ENCODE measurements at places on chromosomes 6 and 20.

GRCh38 chr6:38703949-38704590 lies 1.1 kb upstream of the GLO1 start:
- no peak for DNase-seq

DNA sequence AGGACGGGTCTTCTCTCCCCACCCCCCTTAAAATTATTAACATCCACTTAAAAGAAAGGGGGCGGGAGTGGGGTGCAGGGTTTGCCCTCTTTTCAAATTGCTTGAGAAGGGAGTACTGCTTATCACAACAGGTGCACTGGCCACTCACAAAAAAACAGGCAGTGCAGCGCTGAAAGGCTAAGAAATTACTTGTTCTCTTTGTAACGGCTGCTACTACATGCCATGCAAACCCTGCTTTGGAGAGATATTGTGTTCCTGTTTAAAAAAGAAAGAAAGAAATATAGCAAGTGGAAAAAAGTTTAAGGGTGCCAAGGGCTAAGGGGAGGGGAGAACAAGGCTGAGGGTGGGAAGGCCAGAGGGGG lies 312.7 kb upstream of the JARID2 start:
- no peak for DNase-seq

- DNase-seq = no peak
Measured at GRCh38 chr6:51535327-51535726, 552.1 kb downstream of the PKHD1 start.

DNA sequence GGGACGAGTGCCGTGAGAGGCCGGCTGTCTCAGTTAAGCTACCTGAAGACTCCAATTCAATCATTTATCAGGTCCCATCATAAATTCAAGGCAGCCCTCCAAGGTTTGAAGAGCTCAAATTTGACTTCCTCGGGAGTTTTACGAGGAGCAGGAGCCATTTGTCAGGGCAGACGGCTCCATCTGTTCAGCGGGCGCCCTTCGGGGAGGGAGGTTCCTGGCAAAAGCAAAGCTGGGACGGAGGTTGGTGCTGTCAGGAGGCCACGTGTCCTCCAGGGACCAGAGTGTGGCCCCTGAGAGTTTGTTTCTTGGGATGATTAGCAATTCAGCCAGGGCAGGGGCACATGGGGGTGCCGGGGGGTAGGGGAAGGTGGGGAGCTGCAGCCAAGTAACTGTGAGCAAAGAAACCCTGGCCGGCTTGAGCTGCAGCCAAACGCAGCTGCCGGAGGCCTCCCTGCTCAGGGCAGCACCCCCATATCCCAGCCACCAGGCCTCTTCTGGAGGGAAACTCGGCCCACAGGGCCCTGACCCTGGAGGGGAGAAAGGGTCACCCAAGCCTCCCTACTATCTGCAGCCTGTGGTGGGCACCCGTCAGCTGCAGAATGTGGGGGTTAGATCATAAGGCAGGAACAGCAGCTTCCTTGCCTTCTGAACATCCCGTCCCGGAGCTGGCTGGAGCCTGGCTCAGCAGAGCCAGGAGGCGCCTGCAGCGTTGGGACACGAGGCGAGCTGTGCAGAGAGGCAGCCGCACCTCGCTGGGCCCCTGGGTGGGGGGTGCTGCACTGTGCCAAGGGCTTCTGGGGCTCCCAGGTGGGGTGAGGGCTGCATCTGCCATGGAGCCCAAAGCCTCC lies 63.6 kb upstream of the GATA5 start:
- no peak for DNase-seq

- DNase-seq = no peak
Measured at GRCh38 chr6:9197726-9198125, 762.4 kb upstream of the SLC35B3 start.

DNA sequence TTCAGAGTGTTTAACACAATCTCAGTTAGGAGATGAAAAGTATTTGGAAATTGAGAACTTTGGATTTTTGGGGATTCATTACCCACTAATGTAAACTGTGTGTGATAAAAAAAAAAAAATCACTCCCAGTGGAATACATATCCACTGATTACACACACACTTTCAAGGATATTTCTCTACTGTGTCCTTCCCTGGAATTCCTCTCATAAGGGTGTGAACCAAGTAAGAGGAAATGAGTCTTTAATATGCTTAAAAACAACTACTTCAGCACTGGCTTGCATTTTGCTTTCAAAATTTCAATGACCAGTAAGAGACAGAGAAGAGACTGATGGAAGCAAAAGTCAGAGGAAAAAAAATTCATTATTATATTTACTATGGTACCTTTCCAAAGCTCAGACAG lies 24.5 kb upstream of the MYCT1 start:
- no peak for DNase-seq

DNA sequence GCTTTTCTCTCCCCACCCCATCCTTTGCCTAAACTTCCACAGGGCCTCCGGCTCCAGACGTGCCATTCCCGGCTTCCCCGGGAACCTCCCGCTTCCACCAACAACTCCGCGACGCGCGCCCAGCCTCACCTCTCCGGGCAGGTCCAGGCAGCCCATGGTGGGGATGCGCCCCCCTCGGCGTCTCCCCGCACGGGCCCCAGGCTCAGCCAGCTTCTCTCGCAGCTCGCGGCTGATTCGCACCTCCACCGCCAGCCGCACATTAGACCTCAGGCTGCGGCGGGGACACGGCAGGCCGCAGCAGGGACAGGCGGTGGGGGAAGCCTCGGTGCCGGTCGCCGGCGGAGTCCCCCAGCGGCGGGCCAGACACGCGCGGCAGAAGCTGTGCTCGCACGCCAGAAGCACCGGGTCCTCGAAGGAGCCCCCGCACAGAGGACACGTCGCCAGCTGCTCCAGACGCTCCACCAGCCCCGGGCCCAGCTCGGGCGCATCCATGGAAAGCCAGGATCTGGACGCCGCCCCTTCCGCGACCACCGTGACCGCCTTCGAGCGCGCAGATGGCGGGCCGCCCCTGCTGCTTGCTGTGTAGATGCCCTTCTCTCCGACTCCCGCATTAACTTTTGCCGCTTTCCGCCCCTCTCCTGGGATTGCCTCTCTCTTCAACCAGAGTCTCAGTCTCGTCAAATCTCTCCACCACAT lies at the start of gene RNF39:
TSS of gene RNF39 (minus strand) at position 676 of the 696 bp plus-strand sequence. CDS start at position 492, 184 bp downstream.
- no peak for DNase-seq

GRCh38 chr20:21523281-21523868 lies 9.5 kb upstream of the NKX2-2 start:
- no peak for DNase-seq

- DNase-seq = no peak
Measured at GRCh38 chr6:22852101-22852500, 282.7 kb downstream of the HDGFL1 start.

- no peak for DNase-seq
Measured at GRCh38 chr6:157088841-157089240, 234.5 kb downstream of the TMEM242 start.

GRCh38 chr20:34989670-34990069 lies 34.0 kb downstream of the MYH7B start:
- no peak for DNase-seq

DNA sequence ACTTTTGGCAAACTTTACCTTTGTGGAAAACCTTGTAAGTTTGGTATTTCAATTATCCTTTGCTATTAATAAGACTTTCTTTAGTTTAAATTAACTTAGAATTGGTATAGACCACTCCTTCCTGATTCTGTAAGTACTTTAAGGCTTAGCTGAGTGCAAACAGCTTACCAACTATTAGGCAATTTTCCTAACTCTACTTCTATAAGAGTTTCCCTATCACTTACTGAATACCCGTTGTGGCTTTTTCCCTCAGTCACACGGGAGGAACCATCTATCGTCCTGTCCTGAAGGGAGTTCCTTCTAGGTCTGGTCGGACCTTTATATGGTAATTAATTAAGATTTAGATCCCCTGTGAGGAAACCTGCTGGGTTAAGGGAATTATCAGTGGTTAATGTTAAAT lies 9.6 kb downstream of the SLC35A1 start:
- no peak for DNase-seq

DNA sequence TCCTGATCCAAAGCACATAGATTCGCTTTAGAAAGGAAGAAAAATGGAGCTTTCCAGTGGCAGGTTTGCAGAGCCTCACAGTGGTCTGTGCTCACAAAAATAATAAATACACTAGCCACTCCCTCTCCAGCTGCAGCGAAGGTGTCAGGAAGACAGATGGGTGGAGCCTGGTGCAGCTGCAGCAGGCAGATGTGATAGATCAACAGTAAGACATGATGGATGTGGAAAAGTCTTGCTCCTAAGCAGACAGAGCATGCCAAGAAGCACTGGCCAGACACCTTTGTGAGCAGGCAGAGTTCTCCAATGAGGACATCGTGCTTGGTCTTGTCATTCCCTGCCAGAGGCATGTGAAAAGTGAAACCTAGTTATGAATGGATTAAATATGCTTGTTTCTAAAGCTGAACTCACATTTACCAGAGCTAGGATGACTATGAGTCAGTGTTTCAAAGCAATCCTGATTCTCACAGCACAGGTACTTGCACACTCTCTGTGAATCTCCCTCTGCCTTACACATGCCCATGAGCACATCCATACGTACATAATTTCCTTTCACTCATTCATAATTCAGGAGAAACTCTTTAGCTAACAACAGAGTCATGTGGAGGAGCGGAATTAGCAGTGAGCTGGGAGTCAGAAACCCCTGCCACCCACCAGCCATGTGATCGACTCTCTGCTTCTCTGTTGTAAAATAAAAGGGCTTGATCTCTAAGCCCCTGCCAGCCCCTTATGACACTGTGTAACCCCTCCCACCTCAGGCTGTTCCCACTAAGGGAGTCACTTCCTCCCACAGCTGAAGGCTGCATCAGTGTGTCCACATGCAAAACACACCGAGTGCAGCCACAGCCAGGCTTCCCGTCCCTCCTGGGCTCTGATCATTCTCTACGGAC lies 111.2 kb downstream of the SCML4 start:
- peak; percentile 28 for DNase-seq

DNA sequence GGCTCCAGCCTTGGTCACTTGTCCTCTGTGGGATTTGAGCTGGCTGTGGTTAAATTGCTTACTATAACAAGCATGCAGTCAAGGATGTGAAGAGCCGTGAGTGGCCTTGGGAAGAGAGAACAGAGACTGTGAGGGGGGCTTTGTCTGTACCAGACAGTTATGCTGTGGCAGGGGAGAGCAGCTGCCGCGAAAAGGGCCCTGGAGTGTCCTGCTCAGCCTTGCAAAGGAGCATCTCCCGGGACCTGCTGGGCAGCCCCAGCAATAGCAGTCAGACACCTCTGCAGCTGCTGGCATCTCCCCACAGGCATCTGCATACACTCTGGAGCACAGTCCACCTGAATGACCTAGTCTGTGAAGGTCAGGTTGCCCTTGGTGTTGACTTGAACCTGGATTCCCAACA lies 6.3 kb downstream of the EBF4 start:
- no peak for DNase-seq

GRCh38 chr20:25532015-25532751 lies 53.1 kb downstream of the NINL start:
- no peak for DNase-seq

All from activated CD8-positive, alpha-beta memory T cell treated with anti-CD3 and anti-CD28 coated beads for 4 hours (primary cell).